ENCODE measurements at places on chromosomes 16 and 17.
A peak's percentile ranks its signal among the peaks of the same experiment; 100 is the strongest.

DNA sequence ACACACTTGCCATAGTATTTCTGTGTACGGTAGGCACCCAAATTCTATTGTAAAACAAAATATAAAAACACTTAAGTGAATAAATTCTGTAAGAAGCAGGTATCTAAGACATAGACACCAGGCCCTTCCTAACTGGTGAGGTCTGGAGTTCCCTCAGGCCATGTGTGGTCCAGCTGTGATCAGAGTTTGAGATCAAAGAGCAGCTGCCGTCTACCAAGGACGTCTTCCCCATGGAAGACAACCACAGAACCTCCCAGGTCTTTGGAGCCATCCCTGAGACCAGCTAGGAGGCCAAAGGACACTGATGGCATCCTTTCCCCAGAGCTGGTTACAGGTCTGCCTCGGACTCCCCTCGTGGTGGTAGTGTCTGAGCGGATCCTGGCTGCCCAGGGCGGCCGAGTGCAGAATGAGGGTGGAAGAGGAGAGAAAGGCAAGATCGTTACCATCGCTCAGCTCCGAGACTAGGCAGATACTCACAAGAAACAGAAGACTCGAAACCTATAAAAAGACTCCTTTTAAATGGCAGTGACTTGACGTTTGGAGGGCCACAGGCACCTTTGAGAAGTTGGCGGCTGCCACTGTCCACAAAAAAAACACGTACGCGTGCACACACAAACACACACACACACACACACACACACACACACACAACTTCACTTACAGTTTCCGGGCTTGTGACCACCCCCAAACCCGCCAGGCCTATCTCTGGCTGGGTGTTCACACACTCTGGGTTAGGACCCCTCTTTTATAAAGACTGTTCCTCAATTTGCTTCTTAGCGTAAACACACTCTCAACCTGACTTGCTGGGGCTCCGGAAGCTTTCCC lies 7.5 kb downstream of the TIMP2 start:
- DNase-seq = no peak

DNA sequence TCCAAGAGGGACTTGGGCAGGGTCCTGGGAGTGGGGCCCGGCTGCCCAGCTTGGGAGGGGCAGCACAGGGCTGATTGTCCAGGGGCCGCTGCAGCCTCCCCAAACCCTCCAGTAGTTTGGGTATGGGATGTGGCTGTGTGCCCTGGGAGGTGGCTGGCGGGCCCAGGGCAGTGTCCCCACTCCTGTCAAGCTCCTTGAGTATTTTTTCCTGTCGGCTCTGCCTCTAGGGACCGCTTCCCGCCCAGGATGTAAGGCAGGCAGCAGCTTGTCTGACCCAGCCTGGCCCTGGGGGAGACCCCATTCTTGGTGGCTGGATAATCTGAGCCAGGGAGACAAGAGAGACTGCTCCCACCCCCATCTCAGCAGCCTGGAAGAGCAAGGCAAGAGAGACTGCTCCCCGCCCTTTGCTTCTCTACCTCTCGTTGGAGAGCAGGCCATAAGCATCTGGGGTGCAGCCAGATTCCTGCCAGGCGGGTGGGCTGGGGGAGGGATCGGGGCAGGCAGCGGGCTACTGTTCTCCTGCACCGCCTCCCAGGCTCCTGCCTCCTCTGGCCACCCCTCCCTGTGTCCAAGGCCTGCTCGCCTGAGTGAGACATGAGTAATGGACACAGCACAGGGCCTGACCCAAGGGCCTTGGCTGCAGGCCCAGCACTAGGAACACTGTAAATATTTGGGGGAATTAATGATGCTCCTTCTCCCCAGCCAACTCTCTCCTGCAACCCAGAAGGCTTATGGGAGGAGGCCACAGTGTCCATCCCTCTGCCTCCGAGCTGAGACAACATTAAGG lies 18.4 kb upstream of the ITGA3 start:
- DNase-seq = no peak

- DNase-seq = no peak
These were observed 198.6 kb downstream of the AATF start for GRCh38 chr17:37147301-37147812.

- no peak for DNase-seq
These were observed 1199.3 kb downstream of the CDH11 start for GRCh38 chr16:63922560-63922959.

- DNase-seq = peak; percentile 89
These were observed 15.3 kb downstream of the KSR1 start for GRCh38 chr17:27471321-27472269.

DNA sequence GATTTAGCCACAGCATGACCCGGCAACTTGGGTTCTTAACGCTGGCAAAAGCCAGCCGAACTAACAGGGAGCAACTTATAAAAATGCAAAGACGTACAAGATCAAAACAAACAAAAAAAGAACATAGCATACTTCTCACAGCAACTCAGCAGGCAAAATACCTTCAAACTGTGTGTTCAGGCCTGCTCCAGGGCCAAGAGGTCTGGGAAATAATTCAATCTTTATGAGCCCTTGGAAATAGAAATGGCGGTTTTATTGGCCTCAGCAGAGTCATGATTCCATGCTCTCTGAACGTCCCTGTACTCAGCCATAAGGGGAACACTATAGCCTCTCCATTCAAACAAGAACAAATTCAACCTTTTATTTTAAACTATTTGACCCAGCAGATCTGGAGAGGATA lies 101.3 kb upstream of the C17orf78 start:
- DNase-seq = no peak

DNA sequence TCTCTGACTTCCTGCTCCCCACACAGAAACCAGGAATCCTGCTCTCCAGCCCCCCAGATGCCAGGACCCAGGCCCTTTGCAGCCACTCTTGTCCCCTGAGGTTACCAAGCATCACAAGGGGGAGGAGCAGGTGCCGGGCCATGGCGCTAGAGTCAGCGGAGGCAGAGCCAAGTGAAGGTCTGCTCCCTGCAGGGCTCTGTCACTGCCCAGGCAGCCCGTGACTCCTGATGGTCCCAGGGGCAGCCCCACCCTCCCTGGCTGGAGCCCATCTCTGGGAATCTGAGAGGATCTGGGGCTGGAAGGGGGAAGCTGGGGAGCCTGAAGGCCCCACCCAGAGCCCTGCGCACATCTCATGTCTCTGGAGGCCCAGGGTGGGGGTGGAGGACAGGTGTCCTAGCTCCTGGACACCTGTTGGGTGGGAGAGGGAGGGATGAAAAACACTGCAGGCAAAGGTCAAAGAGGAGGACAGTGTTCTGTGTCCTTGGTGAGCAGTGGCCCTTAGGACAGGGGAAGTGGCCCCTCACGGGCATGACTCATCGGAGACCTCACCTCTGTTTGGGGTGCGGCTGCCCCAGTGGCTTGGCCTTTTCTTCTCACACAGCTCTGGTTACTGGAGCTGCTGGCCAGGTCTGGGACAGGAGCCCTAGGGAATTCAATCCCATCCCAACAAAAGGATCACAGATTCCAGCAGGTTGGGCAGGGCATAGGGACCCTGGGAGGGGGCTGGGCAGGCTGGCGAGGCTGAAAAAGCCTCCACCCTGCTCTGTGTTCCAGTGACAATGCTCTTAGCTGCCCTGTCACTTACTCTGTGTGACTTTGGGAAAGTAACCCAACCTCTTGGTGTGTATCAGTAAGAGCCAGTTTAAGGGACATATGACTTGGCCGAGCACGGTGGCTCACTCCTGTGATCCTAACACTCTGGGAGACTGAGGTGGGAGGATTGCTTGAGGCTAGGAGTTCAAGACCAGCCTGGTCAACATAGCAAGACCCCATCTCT lies at the start of gene PRSS36:
Gene PRSS36, minus strand, starts transcription at position 173 of the 997 bp plus-strand sequence. Its CDS starts 31 bp downstream, at position 142.
- DNase-seq = no peak

GRCh38 chr16:57950382-57950781 lies 20.5 kb downstream of the CNGB1 start:
- DNase-seq = no peak
